ENCODE measurements at places on chromosomes 2 and 18.

GRCh38 chr2:144288438-144288837, 231.5 kb downstream of the ZEB2 start:
- no peak for DNase-seq

GRCh38 chr2:70461414-70461813, 92.2 kb downstream of the TGFA start:
- DNase-seq, result no peak

DNA sequence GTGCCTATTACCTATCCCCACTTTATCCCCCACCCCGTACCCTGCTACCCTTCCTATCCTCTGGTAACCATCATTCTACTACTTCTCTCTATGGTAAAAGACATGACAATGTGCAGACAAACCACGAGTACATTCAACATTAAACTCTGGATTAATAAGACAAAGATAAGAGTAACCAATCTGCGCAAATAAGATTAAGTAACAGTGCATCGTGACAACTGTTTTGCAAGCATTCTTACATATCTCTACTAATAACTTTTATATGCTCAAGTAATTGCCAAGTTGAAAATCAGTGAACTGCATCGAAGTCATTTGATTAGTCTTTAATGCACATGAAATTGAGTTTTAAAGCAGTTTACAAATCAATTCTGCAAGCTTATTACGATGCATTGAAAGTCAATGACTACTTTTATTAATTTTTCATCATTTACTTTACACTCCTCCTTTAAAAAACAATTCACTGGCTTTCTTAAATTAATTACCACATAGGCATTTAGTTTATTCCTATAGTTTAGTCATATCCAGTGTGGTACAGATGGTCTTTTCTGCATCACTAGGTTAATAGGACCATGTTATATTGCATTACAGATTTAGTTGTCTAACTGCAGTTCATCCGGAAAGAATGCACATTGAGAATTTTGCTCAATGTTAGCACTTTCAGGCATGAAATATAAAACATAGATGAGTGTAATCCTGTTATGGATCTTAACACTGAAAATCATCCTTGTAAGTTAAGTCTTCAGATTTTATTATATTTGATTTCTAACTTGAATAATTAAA, 178.1 kb downstream of the GCA start:
- no peak for DNase-seq

DNA sequence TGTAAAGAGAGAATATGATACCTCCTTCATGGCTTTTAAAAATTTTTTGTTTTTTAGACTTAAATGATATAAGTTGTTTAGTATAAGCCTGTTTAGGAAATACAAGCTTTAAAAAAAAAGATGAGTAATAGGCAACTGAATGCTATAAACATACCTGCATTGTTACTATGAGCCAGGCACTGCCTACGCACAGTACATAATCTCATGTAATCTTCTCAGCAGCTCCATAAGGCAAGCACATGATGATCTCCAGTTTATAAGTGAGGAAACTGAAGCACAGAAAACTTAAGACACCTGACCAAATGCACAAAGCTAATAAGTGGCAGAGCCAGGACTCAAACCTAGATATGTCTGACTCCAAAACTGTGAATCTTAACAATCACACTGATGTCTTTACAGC, 156.3 kb upstream of the SLC1A4 start:
- DNase-seq, result no peak

- no peak for DNase-seq
These were observed 73.5 kb downstream of the CCBE1 start for GRCh38 chr18:59623456-59624368.

GRCh38 chr2:219547621-219548020, 3.8 kb downstream of the TMEM198 start:
- DNase-seq, result no peak

DNA sequence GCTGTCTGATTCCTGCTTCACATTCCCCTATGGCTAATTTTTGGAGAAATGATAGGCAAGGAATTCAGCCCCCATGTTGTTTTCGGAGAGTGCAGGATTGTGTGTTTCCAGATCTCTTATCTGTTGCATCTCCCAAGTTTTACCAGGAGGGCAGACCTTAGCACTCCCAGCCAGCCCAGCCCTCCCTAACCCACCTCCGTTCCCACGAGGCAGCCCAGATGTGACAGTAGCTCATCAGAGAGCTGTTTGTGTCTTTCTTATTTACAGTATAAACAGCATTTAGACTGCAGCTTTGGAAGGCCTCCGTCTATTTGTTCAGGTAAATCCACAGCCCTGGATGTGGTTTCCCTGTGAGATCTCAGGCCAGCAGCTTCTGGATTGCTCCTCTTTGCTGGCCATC, 91.6 kb downstream of the THNSL2 start:
- DNase-seq, result no peak

- DNase-seq, result no peak
These were observed 127.2 kb upstream of the EML6 start for GRCh38 chr2:54595999-54596902.

GRCh38 chr2:72136331-72136730, 11.3 kb downstream of the CYP26B1 start:
- no peak for DNase-seq

GRCh38 chr2:162153608-162154224, 1.7 kb upstream of the GCG start:
- peak; percentile 24 for DNase-seq

DNA sequence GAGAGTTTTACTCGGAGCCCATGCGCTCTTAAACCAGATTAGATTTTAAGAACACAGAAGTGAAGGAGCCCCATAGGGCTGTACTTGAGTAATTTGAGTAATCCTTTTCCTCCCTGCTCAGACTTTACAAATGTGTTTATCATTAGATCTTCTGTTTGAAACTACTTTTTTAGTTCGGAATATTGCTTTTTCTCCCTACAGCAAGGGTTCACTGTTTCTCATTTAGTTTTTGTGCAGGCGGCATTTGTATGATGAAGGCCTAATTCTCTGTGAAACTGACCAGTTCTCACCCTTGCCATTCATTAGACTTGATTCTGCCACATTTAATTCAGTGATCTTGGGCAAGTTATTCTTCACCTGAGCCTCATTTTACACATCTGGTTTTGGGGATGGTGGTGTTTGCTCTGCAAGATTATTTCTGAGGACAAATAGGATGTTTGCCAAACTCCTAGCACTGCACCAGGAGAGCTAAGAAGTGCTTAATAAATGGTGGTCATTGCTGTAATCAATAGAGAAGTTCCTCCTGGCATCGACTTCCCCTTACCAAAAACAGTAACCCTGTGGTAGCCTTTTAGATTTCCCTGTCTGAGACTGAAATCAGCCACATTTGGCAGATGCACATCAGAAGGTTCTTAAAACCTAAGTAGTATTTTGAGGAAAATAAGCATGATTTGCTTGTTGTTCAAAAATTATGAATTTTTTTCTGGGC, 2.2 kb downstream of the B3GNT2 start:
- no peak for DNase-seq

Data from activated CD8-positive, alpha-beta memory T cell treated with anti-CD3 and anti-CD28 coated beads for 1 hour (primary cell).